ENCODE measurements at places on chromosomes 1 and 21.
A peak's percentile ranks its signal among the peaks of the same experiment; 100 is the strongest.

DNA sequence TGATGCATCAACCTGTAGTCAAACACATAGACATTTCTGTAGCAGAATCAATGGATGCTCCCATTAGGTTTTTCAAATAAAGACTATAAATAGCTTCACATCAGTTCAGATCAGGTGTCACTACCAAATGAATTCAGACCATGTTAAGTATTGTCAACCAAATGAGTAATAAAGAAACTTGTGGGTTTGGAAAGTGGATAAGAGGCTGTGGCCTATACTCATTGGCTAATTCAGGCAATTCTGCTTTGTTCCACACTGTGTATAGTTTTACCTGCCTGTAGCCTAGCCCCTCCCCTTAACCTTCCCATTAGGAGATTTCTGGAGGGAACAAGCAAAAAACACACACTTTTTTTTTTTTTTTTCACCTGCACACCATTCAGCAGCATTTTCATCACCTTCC, 321.2 kb downstream of the HLX start:
- no peak for DNase-seq

DNA sequence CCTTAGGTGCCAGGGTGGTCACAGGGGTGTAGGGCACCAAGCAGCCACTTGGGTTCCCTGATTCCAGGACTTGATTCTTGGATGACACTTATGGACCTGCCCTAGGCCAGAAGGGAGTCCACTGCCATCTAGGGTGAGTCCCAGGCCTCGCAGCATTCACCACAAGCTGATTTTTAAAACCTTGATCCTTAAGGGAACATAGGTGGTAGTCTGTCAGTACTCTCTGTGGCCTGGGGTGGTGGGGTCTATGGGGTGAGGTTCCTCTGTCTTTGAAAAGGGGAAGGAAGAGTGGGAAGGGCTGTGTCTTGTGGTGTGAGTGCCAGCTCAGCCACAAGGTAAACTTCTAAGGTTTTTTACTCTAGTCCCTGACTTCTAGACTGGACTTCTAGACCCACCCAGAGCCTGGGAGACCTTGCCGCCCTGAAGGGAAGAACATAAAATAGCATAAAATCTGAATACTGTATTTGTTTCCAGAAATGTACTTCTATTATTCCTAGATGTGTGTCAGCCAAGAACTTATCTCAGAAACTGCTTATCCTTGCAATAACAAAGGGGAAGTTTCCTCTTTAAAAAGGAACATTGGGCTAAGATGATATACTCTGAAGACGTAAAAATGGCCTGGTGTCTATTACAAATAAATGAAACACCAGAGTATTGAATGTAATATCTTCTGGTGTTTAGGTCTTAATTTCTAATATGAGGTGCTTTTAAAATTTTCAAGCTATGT, 757.3 kb downstream of the LTN1 start:
- DNase-seq, result no peak

DNA sequence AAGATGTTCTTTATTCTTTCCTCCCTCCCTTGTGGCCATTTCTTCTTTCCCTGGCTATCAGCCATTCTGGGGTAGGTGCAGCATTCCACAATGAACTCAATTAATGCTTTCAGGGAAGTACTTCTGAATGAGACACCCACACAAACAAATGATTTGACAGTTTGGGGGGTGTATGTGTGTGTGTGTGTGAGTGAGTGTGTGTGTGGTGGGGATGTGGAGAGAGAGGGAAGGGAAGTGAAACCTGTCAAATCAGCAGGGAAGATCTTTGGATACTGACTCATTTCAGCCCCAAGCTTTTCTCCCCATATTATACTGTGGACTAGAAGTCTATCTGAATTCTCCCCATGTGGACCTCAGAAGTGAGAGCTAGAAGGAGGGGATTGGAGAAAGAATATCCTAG, 154.9 kb upstream of the CD34 start:
- no peak for DNase-seq

GRCh38 chr1:66253330-66253921, 280.5 kb upstream of the SGIP1 start:
- peak; percentile 62 for DNase-seq

DNA sequence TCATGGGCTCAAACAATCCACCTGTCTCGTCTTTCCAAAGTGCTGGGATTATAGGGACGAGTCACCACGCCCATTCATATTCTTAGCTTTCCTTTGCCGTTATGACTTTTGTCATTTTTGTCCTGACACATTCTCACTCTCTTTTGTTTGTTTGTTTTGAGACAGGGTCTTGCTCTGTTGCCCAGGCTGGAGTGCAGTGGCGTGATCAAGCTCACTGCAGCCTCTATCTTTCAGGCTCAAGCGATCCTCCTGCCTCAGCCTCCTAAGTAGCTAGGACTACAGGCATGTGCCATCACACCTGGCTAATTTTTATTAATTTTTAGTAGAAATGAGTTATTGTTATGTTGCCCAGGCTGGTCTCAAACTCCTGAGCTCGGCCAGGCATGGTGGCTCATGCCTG, 11.8 kb upstream of the MED18 start:
- DNase-seq, result no peak

GRCh38 chr1:203268901-203269653, 36.2 kb upstream of the BTG2 start:
- DNase-seq, result peak; percentile 62

DNA sequence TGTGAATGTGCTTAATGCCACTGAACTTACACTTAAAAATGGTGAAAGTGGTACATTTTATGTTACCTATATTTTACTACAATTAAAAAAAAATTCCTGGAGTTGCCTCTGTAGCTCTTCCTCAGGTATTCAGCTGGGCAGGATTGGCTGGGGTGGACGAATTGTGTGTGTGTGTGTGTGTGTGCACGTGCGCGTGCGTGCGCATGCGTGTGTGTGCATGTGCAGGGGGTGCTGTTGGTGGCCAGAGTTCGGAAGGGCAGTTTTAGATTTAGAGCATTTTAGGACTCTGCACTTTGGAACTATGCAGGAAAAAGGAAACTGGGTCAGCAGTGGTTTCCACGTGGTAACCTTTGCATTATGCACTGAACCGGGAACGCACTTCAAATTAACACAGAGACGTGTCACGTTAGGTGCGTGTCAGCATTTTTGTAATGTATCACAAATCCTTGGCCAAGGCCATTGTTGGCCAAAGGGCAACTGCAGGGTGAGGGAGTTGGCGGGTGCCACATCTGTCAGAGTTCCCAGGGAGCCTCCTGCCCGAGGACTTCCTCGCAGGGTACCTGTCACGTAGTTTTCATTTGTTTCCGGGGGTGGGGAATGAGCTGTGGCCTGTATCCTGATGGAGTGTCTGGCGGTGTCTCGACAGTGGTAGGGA, 312.8 kb downstream of the CAMTA1 start:
- DNase-seq, result no peak

DNA sequence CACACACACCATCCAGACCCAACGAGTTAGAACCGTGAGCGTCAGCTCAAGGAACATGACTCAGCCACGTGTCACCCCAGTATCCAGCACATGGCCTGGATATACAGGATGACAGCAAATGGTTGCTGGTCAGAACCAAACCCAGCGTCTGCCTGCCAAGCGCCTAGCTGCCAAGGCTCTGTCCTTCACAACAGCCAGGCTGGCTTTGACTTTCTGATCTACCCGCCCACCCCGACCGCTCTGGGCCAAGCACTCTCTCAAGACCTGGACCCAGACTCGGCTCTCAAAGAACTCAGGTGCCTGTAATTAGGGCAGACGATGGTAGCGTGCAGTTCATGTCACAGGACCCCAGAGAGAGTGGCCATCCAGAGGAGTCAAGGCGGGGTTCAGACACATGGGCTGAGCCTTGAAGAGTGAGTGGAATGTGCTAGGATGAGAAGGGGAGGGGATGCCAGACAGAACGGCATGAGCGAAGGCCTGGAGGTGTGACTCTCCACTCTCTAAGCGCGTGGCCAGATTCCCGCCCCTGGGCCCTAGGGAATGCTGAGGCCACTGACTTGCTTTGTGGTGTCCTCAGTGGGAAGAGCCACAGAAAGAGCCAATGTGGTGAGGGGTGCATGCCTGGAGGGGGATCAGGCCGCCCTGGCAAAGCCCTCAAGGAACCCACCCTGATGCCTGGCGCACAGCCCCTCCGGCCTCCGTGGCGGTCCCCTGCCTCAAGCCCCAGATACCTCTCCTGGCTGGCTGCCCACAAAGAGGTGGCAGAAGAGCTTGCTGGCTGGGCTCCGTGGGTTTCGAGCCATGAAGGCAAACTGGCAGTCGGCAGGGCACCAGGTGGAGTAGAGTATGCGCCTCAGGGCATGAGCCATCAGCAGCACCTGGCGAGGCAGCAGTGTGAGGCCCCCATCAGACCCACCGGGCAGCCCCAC, 7.0 kb downstream of the SH2D5 start:
- DNase-seq, result peak; percentile 83

GRCh38 chr1:97417661-97418060, 503.2 kb downstream of the DPYD start:
- DNase-seq, result no peak

- no peak for DNase-seq
Measured at GRCh38 chr1:116205941-116206679, 94.9 kb downstream of the MAB21L3 start.

DNA sequence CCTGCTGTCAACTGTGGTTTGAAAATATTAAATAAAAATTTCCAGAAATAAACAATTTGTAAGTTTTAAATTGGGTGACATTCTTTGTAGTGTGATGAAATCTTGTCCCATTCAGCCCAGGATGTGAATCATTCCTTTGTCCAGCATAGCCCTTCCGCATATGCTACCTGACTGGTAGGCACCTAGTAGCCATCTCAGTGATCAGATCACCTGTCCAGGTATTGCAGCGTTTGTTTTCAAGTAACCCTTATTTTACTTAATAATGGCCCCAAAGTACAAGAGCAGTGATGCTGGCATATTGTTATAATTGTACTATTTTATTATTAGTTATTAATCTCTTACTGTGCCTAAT, 351.6 kb upstream of the B3GALT2 start:
- DNase-seq, result no peak

DNA sequence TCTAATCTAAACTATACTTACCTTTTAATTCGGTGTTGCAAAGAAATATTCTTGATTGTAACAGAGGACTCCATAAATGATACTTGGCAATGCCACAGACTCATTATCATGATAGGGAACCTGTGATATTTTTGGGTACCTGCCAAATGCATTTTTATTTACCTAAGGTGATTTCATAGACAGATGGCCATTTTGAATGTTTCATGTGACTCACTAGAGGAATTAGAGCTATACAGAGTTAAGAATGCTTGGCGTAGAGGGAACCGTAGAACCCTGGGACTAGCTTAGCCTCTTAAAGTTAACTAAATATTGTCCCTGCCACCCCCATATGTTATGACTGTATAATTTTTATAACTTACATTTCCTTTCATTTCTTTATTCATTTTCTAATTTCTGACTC, 136.1 kb downstream of the DISP1 start:
- DNase-seq, result no peak

- DNase-seq, result no peak
Measured at GRCh38 chr1:201570181-201570885, 31.4 kb downstream of the NAV1 start.

- DNase-seq, result peak; percentile 57
Measured at GRCh38 chr1:209609791-209610630, 26.5 kb downstream of the CAMK1G start.

DNA sequence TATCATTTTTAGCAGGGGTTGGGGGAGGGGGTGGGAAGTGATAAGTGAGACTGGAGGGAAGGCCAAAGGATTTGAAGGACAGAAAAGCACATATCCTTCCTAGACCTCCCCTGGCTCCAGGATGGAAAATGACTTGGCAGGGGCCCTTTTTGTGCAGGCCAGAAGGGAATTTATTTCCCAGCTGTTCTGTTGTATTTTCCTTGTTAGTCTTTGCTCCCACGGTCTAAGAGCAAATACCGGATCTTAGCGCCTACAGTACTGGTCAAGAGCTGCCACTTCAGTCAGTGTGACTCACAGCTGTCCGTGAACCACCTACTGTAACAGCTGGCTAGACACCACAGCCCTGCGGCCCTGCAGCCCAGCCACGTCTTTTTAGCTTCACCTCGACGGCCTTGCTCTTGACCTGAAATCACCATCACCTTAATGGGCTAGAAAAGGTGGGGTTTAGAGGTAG, 51.0 kb upstream of the ERRFI1 start:
- peak; percentile 97 for DNase-seq

DNA sequence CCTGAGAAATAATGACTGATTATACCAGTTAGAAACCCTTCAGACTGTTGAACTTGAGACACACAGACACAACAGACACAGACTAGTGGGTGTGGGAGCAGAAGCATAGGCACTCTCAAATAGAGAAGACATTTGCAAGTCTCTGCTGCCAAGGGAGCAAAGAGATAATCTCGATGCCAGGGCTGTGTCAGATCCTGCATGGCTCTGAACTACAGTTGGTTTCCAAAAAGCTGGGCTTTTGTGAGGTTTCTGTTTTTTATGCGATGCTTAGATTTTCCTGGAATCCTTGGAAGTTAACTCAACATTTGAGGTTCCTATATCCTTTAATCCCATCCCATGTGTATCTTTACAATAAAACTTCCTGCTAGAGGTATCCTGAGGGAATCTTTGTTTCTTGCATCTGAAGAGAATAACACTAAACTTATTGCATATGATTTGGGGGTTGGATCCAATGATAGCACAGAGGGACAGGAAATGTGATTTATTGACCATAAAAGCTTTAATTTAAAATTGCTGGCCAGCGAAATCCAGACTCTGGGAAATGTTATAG, 236.4 kb downstream of the SPATA17 start:
- DNase-seq, result no peak

DNA sequence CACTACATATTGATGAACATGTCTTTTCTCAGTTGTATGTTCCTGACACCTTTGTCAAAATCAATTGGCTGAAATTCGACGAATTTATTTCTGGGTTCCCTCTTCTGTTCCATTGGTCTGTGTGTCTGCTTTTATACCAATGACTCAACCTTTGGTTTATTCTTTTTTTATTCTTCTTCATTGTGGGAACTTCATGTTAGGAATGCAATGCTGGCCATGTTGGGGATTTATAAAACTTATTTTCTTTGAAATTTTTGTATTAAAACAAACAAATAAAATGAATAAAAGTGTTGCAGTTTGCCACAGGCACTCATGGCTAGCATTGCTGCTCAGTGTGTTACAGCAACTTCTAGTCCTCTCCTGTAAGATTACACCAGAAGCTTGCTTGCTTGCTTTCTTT, 287.8 kb downstream of the DUSP10 start:
- DNase-seq, result no peak

DNA sequence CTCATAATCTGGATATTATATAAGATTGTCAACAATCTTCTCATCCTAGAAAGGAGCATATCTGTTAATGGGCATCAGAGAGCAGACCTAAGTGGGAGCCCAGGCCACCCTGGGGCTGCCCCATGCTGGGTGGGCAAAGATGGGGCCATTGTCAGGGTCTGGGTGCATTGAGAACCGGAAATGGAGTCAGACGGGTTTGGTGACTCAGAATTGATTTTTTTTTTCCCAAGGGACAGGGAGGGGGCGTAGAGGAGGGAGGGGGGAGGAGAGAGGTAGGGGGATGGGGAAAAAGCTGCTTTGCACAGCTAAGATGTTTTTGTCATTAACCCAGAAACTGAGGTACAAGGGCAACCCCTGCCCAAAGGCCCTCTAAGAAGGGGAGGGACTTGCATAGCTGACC, 1.3 kb downstream of the ATXN7L2 start:
- DNase-seq, result no peak

- no peak for DNase-seq
Measured at GRCh38 chr21:22804151-22804550, 1805.9 kb downstream of the NCAM2 start.
